Heart right ventricle (tissue), 16 donors: ENCODE measurements at places on chromosomes 3 and 15. TPM values are rescaled to one million over a fixed set of nuclear protein-coding genes. Genes with fewer than 3 reads are reported as not detected.

Gene MYH15
- total RNA-seq: 0.16 TPM

Gene C3orf22
- total RNA-seq: not detected

Gene TOPAZ1
- not detected for total RNA-seq

Gene DAZL
- not detected for total RNA-seq

Gene CAND2
- total RNA-seq: 56.2 TPM
